Cortex of kidney (tissue), 1 donor: ENCODE measurements at places on chromosomes 7 and 10.

- no peak for DNase-seq
These were observed 6.8 kb downstream of the PON2 start for GRCh38 chr7:95427914-95428516.

DNA sequence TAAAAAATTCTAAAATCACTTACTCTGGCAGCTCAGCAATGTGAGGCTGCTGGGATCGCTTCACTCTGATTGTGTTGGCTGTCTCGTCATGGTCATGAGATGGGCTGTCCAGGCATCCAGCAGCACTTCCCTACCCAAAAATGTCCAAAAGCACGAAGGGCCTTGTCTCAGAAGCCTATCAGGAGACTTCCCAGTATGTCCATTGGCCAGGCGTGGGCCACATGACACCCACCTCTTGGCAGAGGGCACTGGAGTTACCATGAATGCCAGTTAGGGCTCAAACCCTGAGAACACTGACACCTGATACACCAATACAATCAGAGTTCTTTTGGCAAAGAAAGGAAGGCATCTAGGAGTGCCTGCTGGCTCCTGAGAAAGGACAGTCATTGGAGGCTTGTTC is 27.0 kb upstream of the GLI3 start:
- no peak for DNase-seq

- DNase-seq: no peak
These were observed 86.0 kb upstream of the KCTD7 start for GRCh38 chr7:66542528-66543269.

- DNase-seq: no peak
These were observed 14.7 kb upstream of the HPS1 start for GRCh38 chr10:98461500-98461842.

- no peak for DNase-seq
These were observed 14.3 kb upstream of the MALSU1 start for GRCh38 chr7:23284871-23285270.

- DNase-seq: no peak
These were observed 278.5 kb downstream of the TCF7L2 start for GRCh38 chr10:113228530-113228929.

GRCh38 chr10:107442035-107442505 is 277.6 kb upstream of the SORCS1 start:
- no peak for DNase-seq
